ENCODE measurements at places on chromosomes 1 and 21.
A peak's percentile ranks its signal among the peaks of the same experiment; 100 is the strongest.

GRCh38 chr1:117657031-117657430, 51.2 kb downstream of the TENT5C start:
- no peak for DNase-seq

- peak; percentile 65 for DNase-seq
Observed at GRCh38 chr1:153922076-153922971, 448 bp downstream of the GATAD2B start.

- DNase-seq = no peak
Observed at GRCh38 chr1:153261281-153262069, 2.0 kb downstream of the LORICRIN start.

- no peak for DNase-seq
Observed at GRCh38 chr1:154764773-154765172, 105.3 kb downstream of the KCNN3 start.

GRCh38 chr1:53681977-53682685, 56.8 kb downstream of the GLIS1 start:
- DNase-seq = peak; percentile 81

GRCh38 chr21:43712268-43712942, 6.5 kb upstream of the PDXK start:
- DNase-seq = peak; percentile 90

GRCh38 chr1:43381612-43382011, 8.0 kb downstream of the MED8 start:
- no peak for DNase-seq

GRCh38 chr1:47699492-47700235, 261.8 kb downstream of the FOXD2 start:
- DNase-seq = no peak

DNA sequence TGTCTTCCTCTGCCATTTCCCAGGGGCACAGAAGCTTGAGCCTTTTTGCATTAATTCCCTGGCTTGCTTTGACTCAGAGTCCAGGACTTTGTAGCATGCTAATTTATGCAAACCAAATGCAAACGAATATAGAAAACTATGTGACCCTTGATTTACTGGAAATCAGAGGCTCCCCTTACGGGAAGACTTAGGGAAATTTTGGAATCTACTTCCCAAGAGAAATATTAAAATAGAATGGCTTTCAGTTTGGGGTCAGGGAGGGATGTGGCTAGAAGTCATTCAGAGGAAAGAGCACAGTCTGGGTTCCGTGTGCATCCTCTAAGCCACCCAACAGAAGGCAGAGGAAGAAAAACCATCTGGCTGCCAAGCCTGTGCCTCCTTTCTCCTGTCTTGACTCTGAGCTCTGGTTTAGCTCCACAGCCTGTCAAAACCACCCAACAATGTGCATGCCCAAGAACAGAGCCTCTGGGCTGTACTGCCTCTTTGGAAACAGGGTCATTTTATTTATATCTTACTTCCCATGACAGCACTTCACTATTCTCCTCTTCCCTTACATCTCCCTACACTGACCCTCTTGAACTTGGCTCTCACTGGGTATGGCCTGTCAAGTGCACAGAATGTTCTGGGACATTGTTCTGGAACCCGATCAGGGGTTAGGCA, 30.1 kb downstream of the ATF3 start:
- DNase-seq = no peak

GRCh38 chr1:37158113-37158749, 123.9 kb upstream of the GRIK3 start:
- no peak for DNase-seq

DNA sequence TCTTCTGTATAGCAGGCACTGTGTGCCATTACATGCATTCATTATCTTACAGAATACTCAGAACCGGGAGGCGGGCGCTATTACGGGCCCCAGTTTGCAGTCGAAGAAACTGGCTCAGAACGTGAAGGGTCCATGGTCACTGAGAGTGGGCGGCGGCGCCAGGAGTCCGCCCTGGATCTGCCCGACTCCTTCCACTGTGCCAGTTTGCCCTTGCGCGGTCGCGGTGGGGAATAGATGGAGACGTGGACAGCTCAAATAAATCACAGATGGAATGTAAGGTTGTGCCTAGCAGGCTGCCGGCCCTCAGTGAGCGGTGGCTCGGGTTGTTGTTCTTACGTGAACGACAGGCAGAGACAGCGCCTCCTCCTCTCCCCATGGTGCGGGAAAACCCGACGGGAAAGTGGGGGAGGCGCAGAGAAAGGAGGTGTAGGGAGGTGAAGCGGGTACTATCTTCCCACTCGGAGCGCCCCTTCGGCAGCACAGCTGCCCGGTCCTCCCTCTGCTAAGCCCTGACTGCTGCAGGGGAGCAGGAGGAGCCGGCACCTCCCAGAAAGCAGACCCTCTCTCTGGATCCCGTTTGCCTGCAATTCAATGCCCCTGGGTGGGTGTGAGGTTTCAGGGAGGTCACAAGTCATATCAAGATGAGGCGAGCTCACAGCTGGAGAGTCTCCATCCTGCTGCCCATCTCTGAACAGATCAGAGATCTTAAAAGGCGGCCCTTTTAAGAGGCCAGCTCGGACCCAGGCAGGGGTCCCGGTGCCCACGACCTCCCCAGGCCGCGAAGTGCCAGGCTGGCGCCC, 1.1 kb downstream of the COL9A2 start:
- DNase-seq = no peak

GRCh38 chr1:80799457-80799856, 1001.3 kb upstream of the ADGRL2 start:
- DNase-seq = no peak

DNA sequence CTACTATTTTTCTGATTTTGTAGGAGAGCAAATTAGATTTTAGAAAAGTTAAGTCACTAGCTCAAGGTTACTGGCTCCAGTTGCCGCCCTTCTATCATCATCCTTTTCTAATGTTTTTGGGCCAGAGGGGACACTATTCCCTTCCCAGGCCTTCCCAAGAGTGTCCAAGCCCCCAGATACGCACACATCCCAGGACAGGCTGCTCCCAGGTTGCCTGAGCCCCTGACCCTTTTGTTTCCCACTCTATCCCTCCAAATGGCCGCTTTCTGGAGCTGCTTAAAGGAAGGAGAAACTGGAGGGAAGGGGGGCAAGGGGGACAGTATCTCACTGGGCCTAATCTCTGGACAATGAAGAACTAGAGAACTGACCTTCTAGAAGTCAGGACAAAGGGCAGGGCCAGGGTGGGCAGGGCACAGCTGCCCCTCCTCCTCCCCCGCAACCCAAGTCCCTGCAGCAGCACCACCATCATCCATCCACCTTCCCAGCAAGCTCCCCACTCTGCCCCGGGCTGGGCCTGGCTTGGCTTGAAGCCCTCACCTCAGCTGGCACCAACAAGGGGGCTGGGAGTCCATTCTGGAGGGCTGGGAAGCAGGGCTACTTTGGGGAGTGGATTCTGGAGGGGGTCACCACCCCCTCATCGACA, 1.1 kb upstream of the MAP7D1 start:
- DNase-seq = no peak

GRCh38 chr21:43274022-43274945, 105.5 kb downstream of the CRYAA start:
- DNase-seq = no peak

GRCh38 chr1:153422450-153423068, 6.2 kb downstream of the S100A7A start:
- DNase-seq = peak; percentile 74

GRCh38 chr1:202807926-202808757, at the start of gene KDM5B:
Gene KDM5B, minus strand, starts transcription at chr1:202808421. Its CDS starts 116 bp downstream, at chr1:202808305.
- DNase-seq = peak; percentile 83

DNA sequence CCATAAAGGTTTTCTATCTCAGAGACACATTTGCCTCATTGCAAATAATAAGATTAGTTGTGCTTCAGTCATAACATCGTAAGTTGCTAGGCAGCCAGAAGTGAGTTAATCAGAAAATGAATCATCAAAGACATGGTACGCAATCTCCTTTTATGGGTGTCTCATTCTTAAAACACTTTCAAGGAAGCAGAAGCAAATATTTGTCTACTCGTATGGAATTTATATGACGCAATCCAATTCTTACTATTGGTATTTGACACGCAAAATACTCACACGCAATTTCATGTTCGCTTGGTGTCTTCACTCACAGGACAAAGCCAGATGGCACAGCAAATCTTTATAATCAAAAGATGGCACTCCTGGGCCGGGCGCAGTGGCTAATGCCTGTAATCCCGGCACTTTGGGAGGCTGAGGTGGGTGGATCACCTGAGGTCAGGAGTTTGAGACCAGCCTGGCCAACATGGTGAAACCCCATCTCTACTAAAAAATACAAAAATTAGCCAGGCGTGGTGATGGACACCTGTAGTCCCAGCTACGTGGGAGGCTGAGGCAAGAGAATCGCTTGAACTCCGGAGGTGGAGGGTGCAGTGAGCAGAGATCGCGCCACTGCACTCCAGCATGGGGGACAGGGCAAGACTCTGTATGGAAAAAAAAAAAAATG, 56.4 kb downstream of the HLCS start:
- DNase-seq = no peak

DNA sequence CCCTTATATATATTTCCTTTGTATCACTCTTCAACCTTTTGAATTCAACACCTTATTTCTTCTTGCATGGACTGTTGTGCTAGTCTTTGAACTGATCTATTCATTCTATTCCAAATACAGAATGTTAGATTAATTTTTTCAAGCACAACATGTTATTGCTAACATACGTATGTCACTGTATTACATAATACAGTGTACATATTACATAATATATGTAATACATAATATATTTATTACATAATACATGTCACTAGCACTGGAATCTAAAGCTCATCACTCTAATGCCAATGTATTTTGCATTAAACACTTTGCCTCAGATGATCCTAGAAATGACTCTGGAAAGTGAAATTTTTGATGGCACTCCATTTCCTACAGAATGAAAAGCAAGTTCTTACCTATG, 59.8 kb downstream of the LRRC8D start:
- DNase-seq = no peak

DNA sequence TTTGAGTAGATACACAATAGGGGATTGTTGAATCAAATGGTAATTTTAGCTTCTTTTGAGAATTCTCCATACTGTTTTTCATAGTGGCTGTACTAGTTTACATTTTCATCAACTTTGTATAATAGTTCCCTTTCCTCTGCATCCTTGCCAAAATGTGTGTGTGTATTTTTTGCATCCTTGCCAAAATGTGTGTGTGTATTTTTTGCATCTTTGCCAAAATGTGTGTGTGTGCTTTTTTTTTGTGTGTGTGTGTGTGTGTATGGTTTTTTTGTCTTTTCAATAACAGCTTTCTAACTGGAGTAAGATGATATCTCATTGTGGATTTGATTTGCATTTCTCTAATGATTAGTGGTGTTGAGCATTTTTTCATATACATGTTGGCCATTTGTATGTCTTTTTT, 105.4 kb downstream of the ATP6V1G3 start:
- DNase-seq = no peak

DNA sequence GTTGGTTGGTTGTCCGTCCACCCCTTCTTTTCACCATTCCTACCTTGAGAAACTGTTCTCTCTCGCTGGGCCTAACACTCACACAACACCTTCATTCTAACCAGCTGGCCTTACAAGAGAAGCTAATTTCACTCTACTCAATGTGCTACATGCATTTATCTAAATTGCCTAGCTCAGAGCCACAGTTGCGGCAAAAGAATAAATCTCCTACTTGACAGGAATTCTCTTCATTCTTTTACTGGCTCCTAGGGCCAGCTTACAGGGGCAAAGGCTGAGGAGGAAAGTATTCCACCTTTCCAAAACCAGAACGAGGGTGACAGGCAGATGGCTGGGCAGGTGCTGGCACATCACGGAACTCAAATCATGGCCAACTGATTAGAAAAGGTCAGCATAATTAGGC, 6.5 kb downstream of the F3 start:
- no peak for DNase-seq

- no peak for DNase-seq
Observed at GRCh38 chr1:230144010-230144614, 77.1 kb downstream of the GALNT2 start.

DNA sequence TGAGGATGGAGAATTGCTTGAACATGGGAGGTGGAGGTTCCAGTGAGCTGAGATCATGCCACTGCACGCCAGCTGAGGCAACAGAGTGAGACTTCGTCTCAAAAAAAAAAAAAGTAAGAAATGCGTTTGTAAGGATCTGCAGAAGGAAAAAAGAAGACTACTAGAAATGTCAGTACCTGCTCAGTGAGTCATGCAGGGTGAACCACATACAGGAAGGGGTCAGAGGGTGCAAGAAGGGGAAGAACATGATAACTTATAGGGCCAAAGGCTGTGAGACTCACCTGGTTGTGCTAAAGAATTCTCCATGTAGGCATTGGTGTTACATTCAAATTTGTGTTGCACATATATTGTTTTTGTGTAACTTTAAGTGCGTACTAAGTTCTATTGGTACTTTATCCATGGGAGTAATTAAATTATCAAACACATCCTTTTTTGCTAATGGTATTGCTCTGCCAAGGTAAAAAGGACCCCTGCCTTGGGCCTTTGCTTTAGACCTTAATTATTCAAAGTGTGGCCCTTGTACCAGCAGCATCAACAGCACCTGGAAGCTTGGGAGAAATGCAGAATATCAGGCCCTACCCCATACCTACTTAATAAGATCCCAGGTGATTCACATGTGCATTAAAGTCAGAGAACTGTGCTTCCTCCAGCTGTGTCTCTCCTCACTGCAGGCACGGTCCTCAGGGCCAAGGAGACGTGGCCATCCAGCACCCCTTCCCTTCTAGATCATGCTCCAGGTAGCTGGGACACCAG, 96.4 kb upstream of the PPP2R5A start:
- DNase-seq = no peak

DNA sequence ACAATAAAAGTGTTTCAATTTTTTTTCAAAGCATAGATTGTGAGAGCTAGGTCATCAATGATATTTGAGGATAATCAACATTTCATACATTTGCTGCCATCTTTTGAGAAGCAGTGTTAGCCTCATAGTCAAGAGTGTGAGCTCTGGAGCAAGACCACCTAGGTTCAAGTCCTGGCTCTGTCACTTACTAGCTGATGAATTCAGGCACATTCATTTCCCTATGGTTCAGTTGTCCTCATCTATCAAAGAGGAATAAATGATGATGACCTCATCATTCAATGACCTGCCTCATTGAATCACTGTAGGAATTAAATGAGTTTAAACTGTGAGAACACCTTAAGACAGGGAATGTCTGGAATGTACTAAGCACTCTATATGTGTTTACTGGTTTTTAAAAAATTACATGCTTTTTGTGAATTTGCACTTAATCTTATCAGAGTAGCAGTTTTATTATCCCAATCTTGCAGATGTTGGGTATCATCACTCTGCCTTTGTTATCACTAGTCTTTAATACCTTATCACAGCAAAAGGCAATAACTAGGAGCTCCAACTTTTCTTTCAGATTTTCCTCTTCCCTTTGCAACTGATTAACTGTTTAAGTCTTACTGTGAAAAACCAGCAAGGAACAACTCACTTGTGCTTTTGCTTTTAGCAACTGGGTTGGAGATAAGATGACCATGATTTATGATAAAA, 47.4 kb downstream of the SLC30A10 start:
- no peak for DNase-seq

Data from colonic mucosa (tissue), 4 donors.